Foreskin keratinocyte (primary cell): ENCODE measurements at places on chromosomes 13 and 19. TPM values are rescaled to one million over a fixed set of nuclear protein-coding genes. Genes with fewer than 3 reads are reported as not detected.

DNA sequence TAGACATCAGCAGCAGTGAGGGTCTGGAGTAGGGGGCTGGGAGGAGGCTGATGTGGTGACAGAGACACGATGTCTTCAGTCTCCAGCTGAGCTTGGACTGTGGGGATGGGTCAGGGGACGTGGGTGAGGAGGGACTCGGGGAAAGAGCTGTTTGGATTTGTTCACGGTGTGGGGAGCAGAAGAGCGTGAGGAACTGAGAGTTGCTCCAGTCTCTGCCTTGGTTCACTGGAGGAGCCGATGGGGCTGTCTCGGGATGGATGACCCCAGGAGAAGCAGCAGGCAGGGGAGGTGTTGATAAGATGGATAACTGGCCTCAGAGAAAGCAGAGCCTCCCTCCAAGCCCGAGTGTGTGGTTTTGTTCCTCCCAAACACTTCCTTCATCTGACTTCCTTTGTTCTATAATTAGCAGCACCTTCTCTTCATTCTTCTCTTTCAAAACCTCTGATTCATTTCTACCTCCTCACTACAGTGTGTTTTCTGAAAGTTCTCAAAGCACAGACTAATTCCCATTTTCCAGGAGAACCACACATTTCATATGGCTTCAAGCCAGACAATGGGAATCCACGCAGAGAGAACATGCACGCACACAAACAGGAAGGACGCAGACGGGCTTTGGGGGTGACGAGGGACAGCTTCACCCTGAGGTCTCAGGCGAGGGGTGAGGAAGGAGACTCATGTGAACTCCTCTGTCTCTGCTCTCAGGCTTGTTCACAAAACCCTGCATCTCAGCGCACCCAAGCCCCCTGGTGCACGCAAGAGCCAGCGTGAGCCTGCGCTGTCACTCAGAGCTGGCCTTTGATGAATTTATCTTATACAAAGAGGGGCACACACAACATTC lies 18.6 kb downstream of the LAIR2 start:
- DNase-seq: no peak

- no peak for DNase-seq
These were observed 309 bp downstream of the LMTK3 start for GRCh38 chr19:48511321-48511731.

GRCh38 chr13:95456815-95457214 lies 95.7 kb upstream of the CLDN10 start:
- DNase-seq: no peak

Gene OR7A5
- not detected in 2 replicates for total RNA-seq

DNA sequence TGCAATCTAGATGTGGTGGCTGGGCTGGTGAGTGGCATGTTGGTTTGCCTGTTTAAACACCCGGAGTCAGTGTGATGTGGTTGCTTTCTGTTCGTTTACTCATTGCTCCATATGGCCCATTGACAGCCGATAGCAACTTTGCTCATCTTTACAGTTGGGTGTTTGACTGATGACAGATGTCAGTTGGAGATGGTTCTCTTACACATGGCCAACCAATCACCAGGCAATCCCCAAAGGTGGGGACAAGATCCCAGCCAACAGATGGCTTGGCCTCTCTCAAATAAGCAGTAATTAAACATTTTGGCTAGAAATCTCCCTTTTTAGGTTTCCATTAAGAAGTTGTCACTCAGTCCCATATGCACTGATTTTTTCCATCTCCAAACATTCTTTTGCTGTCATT lies 497.1 kb upstream of the ARGLU1 start:
- DNase-seq: no peak

Gene ARL11
- total RNA-seq: 0.53 and 0.54 TPM in 2 replicates

GRCh38 chr13:52884429-52885010 lies 36.1 kb upstream of the PCDH8 start:
- no peak for DNase-seq

- no peak for DNase-seq
These were observed 48.4 kb downstream of the CYP4F22 start for GRCh38 chr19:15556634-15557181.
